ENCODE measurements at places on chromosomes 5 and 9. TPM values are rescaled to one million over a fixed set of nuclear protein-coding genes. Genes with fewer than 3 reads are reported as not detected.

PCDHGA3 gene
- 0.89 TPM for total RNA-seq

ACOT12 gene
- not detected for total RNA-seq

DNA sequence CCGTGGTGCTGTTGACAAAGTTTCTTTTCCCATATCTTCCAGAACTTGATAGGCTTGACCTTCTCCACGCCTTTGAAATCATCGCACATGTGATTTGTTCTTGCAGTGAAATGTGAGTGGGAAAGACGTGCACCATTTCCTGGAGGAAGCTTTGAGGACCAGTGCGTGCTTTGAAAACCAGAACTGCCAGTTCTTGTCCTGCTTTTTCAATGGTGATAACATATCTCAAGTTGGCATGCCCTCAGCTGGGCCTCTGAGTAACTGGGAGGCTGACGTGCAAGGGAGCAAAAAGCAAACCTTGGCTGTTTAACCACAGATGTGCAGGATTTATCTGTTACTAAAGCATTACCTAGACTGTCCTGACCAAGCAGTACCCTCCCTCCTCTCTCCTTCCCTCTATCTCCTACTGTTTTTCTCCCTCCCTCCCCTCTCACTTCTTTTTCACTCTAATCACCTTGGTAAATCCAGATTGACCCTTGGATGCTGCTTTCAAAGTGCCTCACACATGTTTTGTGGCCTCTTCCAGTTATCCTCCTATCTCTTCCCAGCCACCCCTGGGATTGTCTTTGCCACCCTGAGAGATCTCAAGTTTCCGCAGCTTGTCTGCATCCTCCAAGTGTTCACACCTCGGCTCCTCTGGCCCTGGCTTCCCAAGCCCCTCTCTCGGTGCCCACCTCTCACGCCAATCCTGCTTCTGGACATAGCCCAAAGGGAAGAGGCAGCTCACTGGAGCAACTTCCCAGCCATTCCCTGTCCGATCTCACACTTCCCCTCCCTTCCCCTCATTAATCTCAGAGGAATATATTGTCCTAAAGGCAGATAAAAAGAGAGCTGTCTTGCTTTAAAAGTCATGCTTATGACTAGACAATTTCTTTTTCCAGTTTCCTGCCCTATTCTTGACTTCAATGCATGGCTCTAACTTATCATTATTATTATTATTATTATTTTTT is 198.3 kb downstream of the ERCC6L2 start:
- no peaks in the 10 kb centered on the region for H3K4me1 ChIP-seq
- peak; percentile 44 for DNase-seq
- H3K27ac ChIP-seq = no peak overlapping the region
- no peaks in the 10 kb centered on the region for H3K36me3 ChIP-seq
- no peaks in the 10 kb centered on the region for H3K27me3 ChIP-seq

DNA sequence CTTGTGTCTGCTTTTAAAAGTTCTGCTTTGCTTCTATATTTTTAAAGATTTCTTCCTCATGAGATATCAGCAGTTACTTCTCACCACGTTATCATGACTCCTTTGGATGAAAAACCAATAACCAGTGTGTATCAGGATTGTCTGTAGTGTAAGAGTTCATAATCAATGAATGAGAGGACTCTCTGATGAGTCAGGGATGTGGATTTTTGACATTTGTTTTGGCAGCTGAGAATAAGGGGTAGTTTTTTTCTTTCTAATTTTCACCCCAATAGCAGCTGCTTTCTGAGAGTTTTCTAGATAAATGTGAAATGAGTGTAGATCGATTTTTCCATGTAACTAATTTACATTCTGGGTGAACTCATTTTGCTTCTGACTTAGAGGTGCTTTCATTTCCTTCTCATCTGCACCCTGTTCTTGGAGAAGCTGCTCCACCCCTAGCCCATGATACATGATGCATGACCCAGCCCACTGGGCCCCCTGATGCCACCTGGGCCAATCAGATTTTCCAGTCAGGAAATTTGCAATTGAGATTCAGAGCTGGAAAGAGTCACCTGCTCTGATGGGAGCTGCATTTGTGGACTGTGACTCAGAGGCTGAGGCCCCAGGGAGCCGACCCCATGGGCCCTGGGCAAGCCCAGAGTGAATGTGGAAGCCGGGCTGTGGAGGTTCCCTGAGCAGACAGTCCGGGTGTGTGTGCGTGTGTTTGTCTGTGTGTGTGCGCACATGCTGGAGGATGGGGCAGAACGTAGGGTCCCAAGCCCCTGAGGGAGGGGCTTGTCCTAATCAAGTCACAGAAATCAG is 159.3 kb downstream of the RGS3 start:
- H3K36me3 ChIP-seq = no peaks in the 10 kb centered on the region
- H3K4me3 ChIP-seq = no peak overlapping the region
- H3K4me1 ChIP-seq = peaks cover 25% of the 10 kb centered on the region
- H3K27me3 ChIP-seq = no peaks in the 10 kb centered on the region

GRCh38 chr5:116600876-116601275 is 26.3 kb upstream of the SEMA6A start:
- no peaks in the 10 kb centered on the region for H3K27me3 ChIP-seq
- H3K4me3 ChIP-seq = no peak overlapping the region
- H3K27ac ChIP-seq = no peak overlapping the region
- H3K36me3 ChIP-seq = no peaks in the 10 kb centered on the region

DNA sequence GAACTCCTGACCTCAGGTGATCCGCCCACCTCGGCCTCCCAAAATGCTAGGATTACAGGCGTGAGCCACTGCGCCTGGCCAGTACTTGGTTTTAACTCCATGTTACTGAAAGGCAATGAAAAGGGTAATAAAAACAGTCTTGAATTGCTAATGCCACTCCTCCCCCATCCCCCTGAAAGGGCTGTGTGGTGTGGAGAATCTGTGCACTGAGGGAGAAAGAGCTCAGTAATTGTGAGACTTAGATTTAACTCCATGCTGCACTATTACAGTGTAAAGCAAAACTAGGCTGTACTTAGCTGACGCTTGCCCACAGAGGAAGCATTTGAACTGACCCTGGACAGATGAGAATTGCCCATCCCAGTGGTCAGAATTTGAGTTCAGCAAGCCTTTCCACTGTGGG is 1662.4 kb upstream of the ACO1 start:
- DNase-seq = no peak
- H3K27ac ChIP-seq = no peak overlapping the region
- H3K36me3 ChIP-seq = no peaks in the 10 kb centered on the region
- H3K4me3 ChIP-seq = no peak overlapping the region
- H3K4me1 ChIP-seq = no peaks in the 10 kb centered on the region
- H3K27me3 ChIP-seq = no peaks in the 10 kb centered on the region

GRCh38 chr5:123455640-123456039 is 32.4 kb upstream of the CEP120 start:
- no peak for DNase-seq
- no peak overlapping the region for H3K4me3 ChIP-seq
- H3K27ac ChIP-seq = no peak overlapping the region
- no peaks in the 10 kb centered on the region for H3K36me3 ChIP-seq
- no peaks in the 10 kb centered on the region for H3K27me3 ChIP-seq

DNA sequence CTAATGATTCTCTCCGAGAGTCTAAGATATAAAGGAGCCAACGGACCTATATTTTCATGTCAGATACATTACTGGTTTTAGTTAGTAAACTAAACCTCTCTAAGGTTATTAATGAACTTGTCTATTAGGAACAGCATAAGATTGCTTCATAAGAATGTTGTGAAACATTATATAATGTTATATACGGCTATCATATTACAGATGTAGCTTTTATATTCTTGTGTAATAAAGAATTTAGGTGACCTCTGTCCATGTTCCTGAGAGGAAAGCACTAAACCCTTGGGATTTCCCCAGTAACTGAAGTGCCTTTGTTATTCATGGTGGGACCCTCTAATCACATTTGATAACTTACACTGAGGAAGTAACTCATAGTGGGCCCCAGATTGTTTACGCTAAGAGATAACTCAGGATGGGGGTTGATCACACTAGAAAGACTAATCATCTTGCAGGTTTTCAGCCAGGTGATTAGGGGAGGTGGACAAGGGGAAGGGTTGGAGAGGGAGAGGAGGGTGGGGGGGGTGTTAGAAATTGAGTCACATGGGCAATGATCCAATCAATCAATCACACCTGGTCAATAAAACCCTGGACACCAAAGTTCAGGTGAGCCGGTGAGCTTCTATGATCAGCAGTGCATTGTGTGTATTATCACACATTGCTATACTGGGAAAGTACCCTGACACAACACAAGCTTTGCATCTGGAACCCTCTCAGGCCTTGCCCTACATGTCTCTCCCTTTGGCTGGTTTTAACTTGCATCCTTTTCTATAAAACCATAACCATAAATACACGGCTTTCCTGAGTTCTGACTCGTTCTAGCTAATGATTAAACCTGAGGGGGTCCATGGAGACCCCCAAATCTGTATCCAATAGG is 25.8 kb downstream of the ECPAS start:
- peaks cover 36% of the 10 kb centered on the region for H3K4me1 ChIP-seq
- no peaks in the 10 kb centered on the region for H3K27me3 ChIP-seq
- no peak overlapping the region for H3K4me3 ChIP-seq
- H3K27ac ChIP-seq = no peak overlapping the region
- DNase-seq = no peak

DNA sequence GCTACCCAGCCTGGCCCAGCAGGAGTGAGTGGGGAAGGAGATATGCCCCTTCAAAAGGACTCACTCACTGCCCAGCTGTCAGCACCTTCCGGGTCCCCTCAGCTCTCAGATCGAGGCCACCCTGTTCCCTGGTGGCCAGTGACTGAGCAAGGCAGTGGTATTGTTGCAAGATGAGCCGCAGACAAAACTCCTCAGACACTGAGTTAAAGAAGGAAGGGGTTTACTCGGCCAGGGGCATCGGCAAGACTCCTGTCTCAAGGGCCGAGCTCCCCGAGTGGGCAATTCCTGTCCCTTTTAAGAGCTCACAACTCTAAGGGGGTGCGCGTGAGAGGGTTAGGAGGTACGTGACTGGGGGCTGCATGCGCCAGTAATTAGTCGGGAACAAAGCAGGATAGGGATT is 9.7 kb upstream of the N4BP3 start:
- no peak overlapping the region for H3K27ac ChIP-seq
- no peaks in the 10 kb centered on the region for H3K36me3 ChIP-seq
- no peak for DNase-seq
- no peaks in the 10 kb centered on the region for H3K27me3 ChIP-seq
- no peak overlapping the region for H3K4me3 ChIP-seq

- no peaks in the 10 kb centered on the region for H3K4me1 ChIP-seq
- H3K4me3 ChIP-seq = no peak overlapping the region
- H3K27me3 ChIP-seq = no peaks in the 10 kb centered on the region
- no peak for DNase-seq
- H3K36me3 ChIP-seq = no peaks in the 10 kb centered on the region
Observed at GRCh38 chr9:18457510-18457909, 16.4 kb upstream of the ADAMTSL1 start.

GRCh38 chr5:42993516-42994245 is 46.4 kb downstream of the ANXA2R start:
- H3K27ac ChIP-seq = peak overlapping the region; percentile 95
- peak; percentile 37 for DNase-seq
- peaks cover 15% of the 10 kb centered on the region for H3K4me1 ChIP-seq
- no peaks in the 10 kb centered on the region for H3K36me3 ChIP-seq

GRCh38 chr5:109865637-109866036 is 175.9 kb downstream of the MAN2A1 start:
- H3K27ac ChIP-seq = no peak overlapping the region
- no peaks in the 10 kb centered on the region for H3K27me3 ChIP-seq
- no peak for DNase-seq
- H3K36me3 ChIP-seq = peaks cover 14% of the 10 kb centered on the region

DNA sequence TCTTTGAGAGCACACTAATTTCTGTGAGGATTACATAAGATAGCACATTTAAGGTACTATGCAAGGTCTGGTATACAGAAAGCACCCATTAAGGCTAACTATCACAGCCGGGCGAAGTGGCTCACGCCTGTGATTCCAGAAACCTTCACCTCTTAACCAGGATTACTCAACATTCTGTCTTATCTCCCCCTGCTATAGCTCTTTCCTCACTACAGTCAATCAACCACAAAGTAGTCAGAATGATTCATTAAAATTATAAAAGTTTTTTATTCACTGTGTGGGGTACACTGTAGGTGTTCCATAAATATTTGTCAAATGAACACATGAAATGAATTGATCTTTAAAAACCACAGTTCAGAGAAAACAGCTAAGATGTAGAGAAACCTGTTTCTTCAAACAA is 48.7 kb downstream of the CHD1 start:
- H3K4me3 ChIP-seq = no peak overlapping the region
- no peak overlapping the region for H3K27ac ChIP-seq
- no peaks in the 10 kb centered on the region for H3K27me3 ChIP-seq
- peaks cover 7% of the 10 kb centered on the region for H3K4me1 ChIP-seq

GRCh38 chr5:80930940-80931339 is 29.2 kb upstream of the RASGRF2 start:
- no peak for DNase-seq
- H3K27me3 ChIP-seq = no peaks in the 10 kb centered on the region
- no peaks in the 10 kb centered on the region for H3K4me1 ChIP-seq
- H3K27ac ChIP-seq = no peak overlapping the region
- H3K4me3 ChIP-seq = no peak overlapping the region
- H3K36me3 ChIP-seq = no peaks in the 10 kb centered on the region

DNA sequence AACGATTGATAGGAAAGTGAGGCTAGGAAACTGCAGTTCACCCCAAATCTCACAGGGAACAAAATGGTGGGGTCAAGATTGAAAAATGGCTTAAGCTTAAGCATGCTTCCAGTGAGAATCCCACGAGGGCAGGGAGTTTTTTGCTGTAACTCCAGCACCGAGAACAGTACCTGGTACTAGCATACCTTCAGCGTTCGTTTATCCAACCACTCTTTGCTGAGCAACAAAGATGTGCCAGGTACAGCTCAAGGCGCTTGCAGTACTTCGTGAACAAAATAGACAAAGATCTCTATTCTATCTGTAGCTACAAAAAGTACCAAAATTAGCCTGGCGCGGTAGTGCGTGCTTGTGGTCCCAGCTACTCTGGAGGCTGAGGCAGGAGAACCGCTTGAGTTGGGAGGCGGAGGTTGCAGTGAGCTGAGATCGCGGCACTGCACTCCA is 778 bp upstream of the PPP6C start:
- no peaks in the 10 kb centered on the region for H3K27me3 ChIP-seq
- peaks cover 38% of the 10 kb centered on the region for H3K4me1 ChIP-seq
- no peak for DNase-seq
- peak overlapping the region; percentile 97 for H3K27ac ChIP-seq

DNA sequence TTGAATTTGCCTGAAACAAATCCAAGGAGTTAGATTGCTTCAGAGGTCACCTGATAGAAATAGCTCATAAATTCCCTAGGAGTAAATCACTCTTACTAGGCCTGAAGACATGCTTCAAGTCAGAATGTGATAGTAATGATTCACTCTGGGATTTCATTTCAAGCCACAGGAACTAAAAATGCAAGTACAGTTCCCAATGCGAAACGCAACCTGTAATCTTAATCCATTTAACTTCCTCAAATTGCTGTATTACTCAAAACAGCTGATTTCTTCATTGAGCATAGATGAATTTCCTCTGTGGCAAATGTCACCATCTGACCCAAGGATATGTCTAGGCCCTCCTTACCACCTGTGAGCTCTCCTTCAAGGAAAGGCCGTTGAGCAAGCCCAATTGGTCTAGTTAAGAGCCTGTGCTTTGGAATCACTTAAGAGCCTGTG is 32.1 kb upstream of the IL6ST start:
- no peak overlapping the region for H3K4me3 ChIP-seq
- no peaks in the 10 kb centered on the region for H3K27me3 ChIP-seq
- peaks cover 4% of the 10 kb centered on the region for H3K4me1 ChIP-seq
- H3K27ac ChIP-seq = no peak overlapping the region
